Retinal pigment epithelial cell (primary cell): ENCODE measurements at places on chromosomes 11 and 22.

GRCh38 chr11:86722748-86723147 is 50.3 kb upstream of the ME3 start:
- DNase-seq = no peak

- DNase-seq = no peak
Observed at GRCh38 chr22:49582181-49582580, 245.5 kb downstream of the BRD1 start.

GRCh38 chr22:23856721-23857605 is 712 bp upstream of the SLC2A11 start:
- DNase-seq = no peak

DNA sequence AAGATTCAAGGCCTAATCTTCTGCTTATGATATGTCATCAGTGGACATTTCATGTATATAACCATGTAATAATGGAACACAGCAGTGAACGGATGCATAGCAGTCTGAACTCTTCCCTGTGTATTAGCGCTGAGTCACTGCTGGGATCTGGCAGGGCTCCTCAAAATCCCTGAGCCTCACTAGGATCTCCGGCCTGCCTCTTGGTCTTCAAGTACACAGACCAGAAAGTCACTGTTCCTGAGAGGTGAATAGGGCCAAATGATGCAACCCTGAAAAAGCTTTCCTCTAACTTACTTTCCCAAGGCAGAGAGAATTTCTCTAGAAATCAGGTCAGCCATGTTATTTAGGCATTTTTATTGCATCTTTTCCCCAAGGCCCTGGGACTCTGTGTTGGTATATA is 35.0 kb downstream of the POU2AF1 start:
- no peak for DNase-seq

DNA sequence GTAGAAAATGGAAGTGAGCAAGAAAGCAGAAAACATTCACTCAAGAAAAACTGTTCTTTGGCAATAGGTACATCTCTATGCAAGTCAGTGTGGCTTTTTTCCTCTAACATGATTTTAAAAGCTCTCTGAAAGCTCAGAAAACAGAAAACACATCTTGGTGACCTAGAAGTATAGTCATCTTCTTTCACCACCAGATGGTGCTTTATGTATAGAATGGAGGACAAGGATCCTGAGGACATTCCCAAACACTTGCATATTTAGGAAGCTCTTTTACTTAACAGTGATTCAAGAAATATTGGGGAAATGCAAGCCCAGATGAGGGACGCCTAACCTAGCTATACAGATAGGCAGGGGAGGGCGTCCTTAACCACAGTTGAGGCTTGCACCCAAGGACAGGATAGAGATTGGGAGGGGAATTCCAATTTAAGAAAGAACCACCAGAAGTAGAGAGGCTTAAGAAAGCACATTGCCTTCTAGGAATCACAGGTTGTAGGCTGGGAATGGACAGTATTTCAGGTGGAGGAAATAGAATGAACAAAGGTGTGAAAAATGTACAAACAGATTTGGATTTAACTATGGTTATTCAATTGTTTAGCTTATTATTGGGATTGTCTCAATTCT is 13.8 kb upstream of the CCDC81 start:
- DNase-seq = no peak

GRCh38 chr11:72773291-72773690 is 20.6 kb downstream of the STARD10 start:
- DNase-seq = peak; percentile 75

DNA sequence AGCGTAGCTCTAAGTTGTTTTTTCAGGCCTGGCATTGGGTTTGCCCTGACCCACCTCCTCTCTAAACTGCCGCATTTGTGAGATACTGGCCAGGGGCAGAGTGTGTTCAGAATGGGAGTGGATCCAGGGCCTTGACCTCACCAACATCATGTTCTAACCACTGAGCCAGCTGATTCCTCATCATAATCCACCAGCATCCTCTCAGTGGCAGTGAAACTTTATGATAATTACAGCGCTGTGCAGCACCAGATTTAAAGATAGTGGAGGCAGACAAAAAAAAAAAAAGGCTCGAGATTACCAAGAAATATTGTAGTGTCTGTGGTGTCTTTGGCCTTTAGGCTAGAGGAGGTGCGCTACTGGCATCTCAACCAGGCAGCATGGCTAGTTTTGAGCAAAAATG is 53.0 kb downstream of the KREMEN1 start:
- DNase-seq = no peak

DNA sequence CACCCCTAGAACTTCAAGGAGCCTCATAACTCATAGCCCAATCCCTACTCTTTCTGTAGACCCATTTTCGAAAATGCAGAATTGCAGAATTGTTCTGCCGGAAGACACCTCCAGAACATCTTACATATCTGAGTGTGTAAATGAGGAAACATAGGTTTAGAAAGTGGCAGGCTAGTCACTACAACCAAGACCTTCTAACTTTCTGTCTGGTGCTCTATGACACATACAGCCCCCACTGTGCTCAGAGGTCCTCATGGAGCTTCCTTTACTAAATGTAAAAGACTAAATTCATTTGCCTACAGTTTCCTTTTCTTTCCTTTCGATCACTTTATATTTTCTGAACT is 132.1 kb upstream of the DDI1 start:
- no peak for DNase-seq

- DNase-seq = no peak
Observed at GRCh38 chr11:75762885-75763284, 5.7 kb upstream of the DGAT2 start.

- no peak for DNase-seq
Observed at GRCh38 chr22:32407936-32408335, 4.1 kb downstream of the RTCB start.

GRCh38 chr11:104934594-104934993 is 33.8 kb downstream of the CASP4 start:
- no peak for DNase-seq

DNA sequence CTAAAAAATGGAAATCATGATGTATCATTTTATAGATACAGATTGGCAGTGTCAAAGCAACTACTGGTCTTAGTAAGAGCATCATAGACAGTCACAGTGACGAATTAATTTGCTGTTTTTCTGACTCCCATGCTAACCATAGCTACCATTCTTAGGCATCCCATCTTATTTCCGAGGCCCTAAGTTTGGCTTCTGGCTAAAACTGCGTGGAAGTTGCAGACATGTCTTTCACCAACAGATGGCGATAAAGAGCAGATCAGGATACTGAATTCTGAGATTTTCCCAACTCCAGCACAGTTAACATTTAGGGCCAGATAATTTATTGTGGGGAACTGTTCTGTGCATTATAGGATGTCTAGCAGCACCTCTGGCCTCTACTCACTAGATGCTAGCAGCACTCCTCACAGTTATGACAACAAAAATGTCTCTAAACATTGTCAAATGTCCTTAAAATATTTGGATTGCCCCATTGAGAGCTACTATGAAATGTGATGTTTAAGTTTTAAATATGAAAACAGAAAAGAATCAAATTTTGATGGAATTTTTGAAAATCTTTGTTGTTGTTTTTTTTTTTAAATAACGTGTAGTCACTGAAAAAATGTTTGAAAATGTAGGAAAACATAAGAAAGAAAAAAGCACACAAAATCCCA is 16.3 kb downstream of the OR2AG2 start:
- no peak for DNase-seq

GRCh38 chr11:120515186-120515723 is 3.7 kb downstream of the GRIK4 start:
- no peak for DNase-seq

GRCh38 chr11:73999581-74000306 is 9.1 kb downstream of the UCP3 start:
- DNase-seq = no peak

DNA sequence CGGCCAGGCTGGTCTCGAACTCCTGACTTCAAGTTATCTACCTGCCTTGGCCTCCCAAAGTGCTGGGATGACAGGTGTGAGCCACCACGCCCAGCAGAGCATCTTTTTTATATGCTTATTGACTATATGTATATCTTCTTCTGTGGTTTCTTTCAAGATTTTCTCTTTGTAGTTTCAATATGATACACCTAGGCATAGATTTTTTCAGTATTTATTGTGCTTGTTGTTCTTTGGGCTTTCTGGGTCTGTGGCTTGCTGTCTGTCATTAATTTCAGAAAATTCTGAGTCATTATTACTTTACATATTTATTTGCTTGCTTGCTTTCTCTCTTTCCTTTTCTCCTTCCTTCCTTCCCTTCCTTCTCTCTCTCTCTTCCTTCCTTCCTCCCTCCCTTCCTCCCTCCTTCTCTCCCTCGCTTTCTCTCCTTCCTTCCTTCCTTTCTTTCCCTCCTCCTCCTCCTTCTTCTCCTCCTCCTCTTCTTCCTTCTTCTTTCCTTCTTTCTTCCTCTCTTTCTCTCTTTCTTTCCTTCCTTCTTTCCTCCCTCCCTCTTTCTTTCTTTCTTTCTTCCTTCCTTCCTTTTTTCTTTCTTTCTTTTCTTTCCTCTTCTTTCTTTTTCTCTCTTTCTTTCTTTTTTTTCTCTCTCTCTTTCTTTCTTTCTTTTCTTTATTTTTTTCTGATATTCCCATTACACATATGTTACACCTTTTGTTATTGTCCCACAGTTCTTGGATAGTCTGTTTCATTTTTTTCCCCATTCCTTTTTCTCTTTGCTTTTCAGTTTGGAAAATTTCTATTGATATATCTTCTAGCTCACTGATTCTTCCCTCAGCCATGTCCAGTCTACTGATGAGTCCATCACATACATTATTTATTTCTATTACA is 10.9 kb upstream of the DCHS1 start:
- DNase-seq = no peak

DNA sequence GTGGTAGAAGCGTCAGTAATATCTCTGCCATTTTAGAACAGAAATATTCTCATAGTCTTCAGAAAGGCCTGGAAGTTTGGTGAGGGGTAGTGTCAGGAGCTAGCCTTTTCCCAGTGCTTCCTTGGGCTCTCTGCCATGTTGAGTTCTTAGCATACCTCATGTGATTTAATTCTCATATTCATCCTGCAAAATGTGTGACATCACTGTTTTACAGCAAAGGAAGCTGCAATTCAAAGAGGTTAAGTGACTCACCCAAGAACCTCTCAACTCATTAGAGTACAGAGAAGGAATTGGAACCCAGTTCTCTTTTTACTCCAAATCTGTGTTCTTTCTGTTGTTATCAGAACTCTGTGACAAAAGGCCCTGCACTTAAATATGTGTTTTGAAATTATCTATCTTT is 72.1 kb downstream of the RNF169 start:
- DNase-seq = peak; percentile 98

- no peak for DNase-seq
Observed at GRCh38 chr11:33362051-33362910, 105.1 kb downstream of the HIPK3 start.

DNA sequence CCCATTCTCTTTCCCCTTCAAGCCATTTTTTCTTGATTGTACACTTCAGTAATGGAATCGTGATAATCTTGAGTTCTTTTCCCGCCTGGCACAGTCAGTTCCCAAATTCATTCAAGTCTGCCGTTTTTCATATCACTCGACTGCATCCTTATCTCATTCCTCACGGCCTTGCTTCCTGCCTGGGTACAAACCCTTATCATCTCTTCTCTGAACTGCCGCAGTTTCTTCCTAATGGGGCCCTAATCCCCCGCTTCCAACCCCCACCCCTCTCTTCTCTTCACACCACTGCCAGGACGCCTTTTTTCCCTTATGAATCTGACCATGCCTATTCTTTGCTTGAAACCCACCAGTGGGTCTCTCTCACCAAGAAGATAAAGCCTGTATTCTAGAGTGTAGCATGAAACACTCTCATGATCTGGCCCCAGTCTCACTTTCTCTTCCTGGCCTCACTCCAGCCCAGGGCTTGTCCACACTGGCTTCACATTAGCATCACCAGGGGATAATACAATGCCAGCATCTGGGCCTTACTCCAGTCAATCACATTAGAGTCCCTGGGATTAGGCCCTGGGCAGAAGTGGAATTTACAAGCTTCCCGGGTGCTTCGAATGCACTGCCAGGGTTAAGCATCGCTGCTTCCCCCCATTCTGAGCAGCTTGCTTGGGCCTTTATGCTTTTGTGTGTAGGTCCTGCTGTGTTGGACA is 102.1 kb downstream of the FBXO7 start:
- no peak for DNase-seq

DNA sequence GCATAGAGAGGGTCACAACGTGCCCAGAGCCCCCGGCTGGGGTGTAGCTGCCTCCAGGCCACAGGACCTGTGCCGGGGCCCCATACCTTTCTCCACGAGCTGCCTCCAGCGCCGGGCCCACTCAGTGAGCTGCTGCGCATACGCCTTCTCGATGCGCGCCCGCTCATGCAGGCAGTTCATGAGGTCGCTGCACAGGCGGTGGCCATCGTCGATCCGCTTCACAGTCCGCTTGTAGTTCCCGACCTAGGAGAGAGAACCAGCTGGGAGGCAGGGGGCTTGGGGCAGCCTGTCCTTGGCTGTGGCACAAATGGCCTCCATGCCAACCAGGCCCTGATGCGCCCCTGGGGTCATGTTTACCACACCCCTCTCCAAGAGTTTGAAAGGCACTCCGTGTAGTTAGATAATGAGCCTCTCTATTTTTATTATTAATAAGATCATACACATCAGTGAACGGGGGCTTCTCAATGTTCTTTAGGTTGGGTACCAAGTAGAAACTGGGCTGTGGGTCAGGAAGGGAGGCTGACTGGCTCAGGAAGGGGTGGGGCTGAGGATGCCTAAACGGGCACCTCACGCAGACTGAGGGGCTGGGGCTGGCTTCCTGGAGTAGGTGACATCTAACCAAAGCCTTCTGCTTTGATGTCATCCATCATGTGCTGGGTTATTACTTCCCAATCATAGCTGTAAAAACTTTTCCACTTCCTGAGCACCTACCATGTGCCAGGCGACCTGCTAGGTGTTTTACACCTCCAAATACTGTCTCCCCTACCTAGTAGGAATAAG is 36.5 kb upstream of the ARFGAP3 start:
- no peak for DNase-seq

GRCh38 chr11:95371153-95371552 is 140.2 kb upstream of the SESN3 start:
- DNase-seq = no peak

DNA sequence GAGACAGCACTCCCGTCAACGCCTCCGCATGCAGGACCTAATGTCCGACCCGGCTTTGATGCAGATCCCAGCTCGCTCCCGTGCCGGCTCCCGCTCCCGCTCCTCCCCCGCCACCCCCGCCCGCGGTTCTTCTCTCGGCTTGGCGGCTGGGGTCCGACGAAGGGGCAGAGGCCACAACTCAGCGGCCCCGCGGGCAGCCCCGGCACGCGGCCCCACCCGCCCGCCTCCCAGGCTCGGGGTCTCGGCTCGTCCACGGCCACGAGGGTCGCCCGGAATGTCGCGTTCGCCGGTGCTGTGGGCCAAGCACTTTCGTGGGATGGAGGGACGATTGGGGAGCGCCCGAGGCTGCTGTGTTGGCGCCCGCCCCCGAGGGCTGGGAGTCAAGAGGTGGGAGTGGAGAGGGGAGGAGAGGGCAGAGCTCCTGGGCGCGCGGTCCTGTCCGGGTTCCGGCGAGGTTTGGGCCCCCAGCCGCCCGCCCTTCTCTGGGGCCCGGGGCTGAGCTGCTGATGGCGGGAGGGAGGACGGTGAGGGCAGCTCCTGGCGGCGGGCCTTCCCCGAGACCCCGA is 5.3 kb upstream of the TBX1 start:
- DNase-seq = no peak
